NCI-H524 treated with DMSO at 0.1 percent for 48 hours (cell line): ENCODE measurements at places on chromosomes 4 and X.

GRCh38 chr4:55561889-55562288, 15.2 kb upstream of the CLOCK start:
- DNase-seq: no peak

DNA sequence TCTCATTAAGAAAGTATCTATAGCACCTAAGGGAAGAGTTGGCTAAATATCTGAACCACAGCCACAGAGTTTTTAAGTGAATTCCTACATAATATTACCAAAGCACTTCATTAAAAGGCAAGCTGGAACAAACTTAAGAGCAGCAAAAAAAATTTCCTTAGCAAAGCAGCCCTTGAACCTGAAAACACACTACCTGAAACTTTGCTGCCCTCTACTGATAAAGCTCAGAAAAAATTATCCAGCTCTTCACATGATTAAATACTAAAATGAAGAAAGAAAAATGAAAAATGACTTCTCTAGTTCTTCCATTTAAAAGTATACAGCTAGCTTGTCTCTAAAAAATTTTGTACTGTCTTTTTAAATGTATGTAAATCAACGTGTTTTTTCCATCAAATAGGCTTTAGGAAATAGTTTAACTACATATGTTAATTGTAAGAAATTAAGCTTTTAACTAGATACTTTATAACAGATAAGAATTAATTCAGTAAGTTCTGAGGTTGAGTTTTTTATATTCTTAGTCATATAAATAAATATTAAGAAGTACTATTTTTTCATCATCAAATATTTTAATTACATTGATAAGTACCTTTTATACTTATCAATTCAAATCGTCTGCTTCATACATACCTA, 156.1 kb downstream of the STPG2 start:
- no peak for DNase-seq

- DNase-seq: peak; percentile 19
These were observed 6.0 kb downstream of the HMGN5 start for GRCh38 chrX:81195712-81196111.

DNA sequence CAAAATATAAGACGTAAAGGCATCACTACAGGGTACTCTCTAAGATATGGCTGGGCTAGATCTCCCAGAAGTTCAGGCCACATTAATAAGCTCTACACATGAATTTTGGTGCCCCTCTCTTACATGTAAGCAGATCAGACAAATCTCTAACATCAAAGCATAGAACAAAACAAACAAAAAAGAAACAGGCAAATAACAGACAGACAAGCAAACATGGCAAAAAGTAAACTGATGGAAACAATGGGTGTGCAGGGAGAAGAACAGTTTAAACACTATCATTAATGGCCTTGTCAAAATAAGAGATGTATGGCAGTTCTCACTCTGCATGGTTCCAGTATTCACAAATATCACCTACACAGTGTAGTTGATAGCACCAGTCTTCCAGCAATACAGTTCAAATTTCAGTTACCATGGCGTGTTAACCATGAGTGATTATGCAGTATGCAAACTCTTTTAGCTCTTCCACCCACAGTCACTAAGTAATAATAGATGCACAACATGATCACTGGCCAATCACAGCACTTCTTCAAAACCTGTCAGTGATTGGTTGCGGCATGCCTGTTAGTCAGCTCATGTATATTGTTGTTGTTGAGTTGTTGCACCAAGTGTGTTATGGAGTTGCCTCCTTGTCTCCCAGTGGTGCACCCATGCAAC, 110.7 kb upstream of the TLR3 start:
- no peak for DNase-seq

DNA sequence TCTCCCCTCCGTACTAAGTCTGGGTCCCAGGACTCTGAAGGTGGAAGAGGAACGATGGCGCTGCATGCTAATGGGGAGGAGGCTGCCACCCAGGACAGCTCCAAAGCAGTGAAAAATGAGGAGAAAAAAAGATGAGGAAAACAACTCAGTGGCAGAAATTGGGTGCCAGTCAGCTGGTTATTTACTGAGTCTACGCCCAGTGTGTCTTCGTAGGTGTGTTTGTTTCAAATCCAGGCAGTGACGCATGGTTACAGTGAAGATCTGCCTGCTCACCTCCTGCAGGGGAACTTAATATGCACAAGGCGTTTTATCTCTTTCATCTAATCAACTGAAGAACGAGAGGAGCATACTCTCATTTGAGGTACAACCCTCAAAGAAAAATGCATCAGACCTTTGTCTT, 70.9 kb upstream of the FBXW7 start:
- no peak for DNase-seq

- no peak for DNase-seq
These were observed 70.2 kb upstream of the BRWD3 start for GRCh38 chrX:80879916-80880315.

DNA sequence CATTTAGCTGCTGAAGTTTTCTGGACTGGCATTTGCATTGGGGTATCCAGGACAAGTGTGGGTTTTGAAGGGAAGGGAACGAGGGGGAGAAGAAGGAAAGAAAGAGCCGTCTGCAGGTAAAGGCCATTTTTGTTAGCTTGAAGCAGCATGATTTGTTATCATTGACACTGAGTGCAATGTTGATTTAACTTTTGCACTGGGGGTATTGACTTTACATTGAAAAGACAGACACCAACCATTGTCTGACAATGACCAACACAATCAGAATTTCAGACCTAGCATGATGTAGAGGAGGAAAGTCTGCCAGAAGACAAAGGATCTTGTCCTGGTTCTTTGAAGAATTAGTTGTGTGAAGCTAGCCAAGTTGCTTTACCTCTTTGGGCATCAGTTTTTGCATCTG, 39.6 kb upstream of the IGFBP7 start:
- no peak for DNase-seq

- DNase-seq: no peak
These were observed 71.1 kb upstream of the NLGN4X start for GRCh38 chrX:6299724-6300123.

DNA sequence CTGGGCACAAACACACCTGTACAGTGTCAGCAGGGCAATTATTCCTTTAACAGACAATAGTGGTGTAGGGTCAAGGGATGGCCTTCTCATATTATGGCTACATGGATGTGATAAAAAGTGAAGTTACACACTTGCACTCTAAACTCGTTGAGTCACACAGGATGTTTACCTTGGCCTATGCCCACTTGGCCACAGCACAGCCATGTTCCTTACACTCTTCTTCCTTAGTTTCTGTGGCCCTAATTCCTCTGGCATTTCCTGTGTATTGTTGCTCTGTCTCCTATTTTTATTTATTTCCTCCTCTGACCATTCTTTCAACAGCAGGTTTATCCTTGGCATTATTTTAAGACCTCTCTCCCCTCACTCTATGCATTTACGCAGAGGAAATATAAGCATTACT, 86.8 kb upstream of the NPFFR2 start:
- DNase-seq: no peak

GRCh38 chrX:38468563-38469157, 92.7 kb upstream of the TSPAN7 start:
- no peak for DNase-seq

DNA sequence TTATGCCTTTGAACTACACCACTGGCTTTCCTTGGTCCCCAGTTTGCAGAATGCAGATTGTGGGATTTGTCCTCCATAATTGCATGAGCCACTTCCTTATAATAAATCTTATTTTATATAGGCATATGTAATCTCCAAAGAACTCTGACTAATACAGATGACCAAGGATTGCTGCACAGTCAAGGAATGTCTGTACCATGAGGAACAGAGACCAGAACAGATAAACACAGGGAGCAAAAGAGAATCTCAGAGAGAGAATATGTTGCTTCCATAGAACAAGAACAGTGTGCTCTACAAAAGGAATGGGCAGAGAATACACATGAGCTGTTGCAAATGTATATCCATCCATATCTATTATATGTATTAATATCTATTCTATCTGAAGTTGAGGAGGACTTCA, 111.1 kb downstream of the ADRA2C start:
- DNase-seq: no peak

DNA sequence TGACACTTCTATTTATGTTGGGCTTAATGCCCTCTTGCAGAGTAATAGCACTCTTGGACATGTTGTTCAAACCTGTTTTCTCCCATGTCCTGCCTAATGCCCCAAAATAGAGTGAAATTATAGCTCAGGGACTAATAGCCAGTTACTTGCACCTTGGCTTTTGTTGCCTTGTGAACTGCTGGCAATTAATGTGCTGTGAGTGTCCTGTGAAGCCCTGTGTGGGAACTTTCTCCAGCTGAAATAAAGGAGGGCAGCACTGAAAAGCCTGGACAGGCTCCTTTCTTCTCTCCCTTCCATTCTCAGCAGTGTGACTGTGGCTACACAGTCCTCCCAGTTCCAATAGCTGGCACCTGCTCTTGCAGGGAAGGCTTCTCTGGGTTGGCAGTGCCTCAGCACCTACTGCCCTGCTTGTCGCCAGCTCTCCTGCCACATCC, 72.4 kb downstream of the DCLK2 start:
- no peak for DNase-seq

GRCh38 chrX:28639451-28639850, 52.2 kb downstream of the IL1RAPL1 start:
- no peak for DNase-seq

DNA sequence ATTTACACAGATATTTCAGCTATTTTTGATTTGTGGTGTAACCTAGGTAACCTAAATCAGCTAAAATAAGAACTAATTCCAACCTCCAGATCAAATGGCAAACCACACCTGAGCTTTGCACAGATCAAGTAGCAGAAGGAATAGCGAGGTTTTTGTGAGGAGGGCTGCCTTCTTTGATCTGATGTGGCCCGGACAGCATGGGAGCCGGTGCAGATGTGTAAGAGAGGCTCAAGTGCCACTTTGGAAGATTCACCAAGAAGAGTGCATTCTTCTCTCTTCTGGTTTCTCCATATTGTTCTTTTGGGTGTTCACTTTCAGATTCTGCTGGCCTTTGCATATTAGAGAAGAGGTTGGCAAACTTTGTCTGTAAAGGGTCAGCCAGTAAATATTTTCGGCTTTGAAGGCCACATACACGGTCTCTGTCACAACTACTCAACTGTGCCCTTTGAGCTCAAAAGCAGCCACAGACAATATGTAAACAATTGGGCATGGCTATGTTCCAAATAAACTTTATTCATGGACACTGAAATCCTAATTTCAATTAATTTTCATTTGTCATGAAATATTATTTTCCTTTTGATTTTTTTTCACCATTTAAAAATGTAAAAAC, 78.9 kb upstream of the FAM9C start:
- no peak for DNase-seq

- DNase-seq: no peak
These were observed 512.0 kb upstream of the FAT1 start for GRCh38 chr4:187235456-187236170.

DNA sequence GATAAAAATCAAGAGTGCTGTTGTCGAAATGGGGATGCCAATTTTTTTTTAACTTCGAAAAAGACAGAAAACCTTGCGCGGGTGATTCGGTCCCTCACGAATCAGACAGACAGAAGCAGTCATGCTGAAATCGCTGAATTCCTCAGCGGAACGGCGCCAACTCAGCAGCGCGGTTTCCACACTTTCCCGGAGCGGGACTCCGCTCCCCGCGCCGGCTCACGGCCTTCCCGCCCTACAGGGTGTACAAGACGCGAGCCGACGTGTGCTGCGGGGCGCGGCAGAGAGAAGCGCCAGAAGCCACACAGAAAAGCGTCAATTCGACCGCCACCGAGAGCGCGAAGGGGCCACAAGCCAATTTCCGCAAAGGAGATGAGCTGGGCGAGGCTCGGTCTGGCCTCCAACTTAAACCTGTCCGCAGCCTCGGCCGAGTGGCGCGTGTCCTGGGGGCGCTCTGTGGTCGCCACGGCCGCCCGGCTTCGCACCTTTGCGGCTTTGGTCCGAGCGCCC, 1.3 kb downstream of the NEXMIF start:
- peak; percentile 11 for DNase-seq

GRCh38 chr4:57777876-57778275, 667.7 kb upstream of the IGFBP7 start:
- no peak for DNase-seq
